Stimulated activated CD4-positive, alpha-beta T cell treated with anti-CD3 and anti-CD28 coated beads, Interleukin-1b, Interleukin-23, amount 100 ng/mL, for 24 hours (primary cell): ENCODE measurements at places on chromosomes 1 and 21.

- DNase-seq: no peak
Measured at GRCh38 chr1:181630838-181631237, 147.5 kb downstream of the CACNA1E start.

DNA sequence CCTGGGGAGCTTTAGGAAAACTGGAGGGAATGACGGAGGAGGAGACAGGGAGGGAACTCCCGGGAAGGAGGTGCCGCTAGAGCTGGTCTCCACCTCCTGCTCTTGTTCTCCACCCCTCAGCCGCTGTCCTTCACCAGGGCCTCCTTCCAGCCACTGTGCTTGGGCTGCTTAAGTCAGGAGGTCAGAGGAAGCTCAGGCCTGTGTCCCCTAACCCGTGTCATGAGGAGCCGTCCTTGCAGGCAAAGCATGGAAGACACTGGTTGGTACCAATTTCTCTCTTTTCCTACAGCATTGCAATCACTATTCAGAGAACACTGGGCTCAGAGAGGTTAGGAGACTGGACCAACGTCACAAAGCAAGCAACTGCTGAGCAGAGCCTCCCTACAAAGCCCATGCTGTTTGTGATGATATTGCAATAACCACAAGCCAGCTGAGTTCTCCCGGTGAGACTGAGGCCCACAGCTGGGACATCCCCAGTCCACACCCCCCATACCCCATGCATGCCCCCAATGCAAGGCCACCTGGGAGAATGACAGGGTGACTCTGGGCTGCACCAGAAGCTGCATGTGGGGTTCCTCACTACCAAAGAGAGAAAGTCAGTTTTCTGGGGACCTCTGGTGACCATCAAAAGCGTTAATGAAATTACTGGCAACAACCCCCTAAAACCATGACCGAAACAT lies 427.5 kb downstream of the NPHP4 start:
- DNase-seq: no peak

DNA sequence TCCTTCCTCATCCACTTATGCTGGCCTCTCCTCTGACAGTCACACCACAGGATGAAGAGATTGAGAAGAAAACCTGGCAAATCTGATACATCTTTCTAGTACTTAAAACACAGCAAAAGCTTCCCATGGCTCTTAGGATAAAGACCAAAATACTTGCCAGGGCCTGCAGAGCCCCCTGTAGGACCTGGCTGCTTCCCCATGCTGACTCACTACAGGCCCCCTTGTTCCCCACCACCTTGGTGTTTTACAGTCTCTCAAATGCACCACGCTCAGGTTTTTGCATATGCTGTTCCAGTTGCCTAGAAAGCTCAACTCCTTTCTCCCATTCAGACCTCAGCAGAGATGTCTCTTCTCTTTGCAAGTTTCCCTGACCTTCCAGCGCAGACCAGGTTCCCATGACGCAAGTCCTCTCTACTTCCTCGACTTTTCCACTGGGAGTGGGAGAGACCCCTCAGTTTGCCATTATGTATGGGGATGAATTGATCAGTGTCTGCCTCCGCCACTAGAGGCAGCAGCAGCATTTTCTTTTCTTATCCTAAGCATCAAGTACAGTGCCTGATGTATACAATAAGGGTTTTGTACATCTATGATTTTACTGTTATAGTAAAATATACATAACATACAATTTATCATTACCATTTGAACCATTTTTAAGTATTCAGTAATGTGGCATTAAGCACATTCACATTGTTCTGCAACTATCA lies 113.8 kb upstream of the C8B start:
- DNase-seq: no peak

- DNase-seq: no peak
Measured at GRCh38 chr1:246987083-246987690, 20.7 kb downstream of the ZNF695 start.

GRCh38 chr1:20229171-20229570 lies 42.9 kb upstream of the PLA2G2C start:
- DNase-seq: no peak

- DNase-seq: no peak
Measured at GRCh38 chr1:93919780-93920179, 10.6 kb upstream of the GCLM start.

- no peak for DNase-seq
Measured at GRCh38 chr1:34645109-34645688, 109.6 kb upstream of the GJB5 start.
